ENCODE measurements at places on chromosomes 16 and 17.

DNA sequence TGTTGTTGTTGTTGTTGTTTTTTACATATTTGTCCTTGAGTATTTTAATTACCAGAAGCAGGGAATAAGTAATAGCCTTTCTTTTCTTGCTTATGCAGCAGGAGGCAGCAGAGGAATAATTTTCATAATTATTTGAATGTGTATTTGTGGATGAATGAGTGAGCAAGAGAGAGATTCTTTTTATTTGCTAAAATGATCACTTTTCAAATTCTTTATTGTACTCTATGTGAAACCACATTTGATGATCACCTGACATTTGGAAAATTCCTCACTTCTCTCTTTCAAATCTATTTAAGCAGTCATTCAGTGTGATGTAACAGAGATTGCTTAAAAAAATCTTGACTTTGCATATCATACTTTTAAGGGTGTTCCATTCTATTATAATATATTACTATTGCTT is 223.6 kb downstream of the BCAS3 start:
- no peak for DNase-seq

DNA sequence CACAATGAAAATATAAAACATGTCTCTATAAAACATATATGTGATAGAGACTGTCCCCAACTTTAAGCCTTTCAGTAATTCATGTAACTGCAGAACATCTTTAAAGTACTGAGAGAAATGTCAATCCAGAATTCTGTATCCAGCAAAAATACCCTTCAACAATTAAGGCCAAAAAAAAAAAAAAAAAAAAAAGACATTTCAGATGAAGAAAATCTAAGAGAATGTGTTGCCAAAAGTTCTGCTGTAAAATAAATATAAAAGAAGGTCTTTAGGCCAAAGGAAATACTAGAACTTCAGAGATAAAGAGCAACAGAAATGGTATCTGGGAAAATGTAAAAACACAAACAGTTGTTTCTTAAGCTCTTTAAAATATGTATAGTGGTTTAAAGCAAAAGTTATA is 17.3 kb downstream of the BPTF start:
- no peak for DNase-seq

DNA sequence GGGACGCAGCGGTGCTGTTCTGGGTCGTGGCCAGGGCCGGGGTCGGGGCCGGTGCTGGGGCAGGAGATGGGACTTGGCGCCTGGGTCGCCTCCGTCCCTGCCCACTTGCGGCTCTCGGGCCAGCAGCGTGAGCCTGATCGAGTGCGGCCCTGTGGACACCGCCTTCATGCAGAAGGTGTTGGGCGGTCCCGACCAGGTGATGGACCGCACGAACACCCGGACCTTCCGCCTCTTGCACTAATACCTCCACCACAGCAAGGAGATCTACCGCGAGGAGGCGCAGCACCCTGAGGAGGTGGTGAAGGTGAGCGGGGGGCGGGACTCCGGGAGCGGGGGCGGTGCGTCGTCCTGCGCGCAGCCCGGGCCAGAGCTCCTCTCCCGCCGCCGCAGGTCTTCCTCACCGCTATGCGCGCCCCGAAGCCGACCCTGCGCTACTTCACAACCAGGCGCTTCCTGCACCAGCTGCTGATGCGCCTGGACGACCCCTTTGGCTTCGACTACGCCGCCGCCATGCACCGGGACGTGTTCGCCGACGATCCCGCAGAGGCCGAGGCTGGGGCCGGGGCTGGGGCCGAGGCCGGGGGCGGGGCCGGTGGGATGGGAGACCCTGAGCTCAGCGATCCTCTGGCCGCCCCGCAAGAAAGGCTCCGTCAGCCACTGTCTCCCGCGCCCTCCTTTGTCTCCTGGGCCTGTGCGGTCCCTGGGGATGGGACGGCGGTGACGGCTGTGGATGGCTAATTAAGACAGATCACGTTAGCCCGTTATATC is 4.5 kb upstream of the HSD17B1 start:
- no peak for DNase-seq

DNA sequence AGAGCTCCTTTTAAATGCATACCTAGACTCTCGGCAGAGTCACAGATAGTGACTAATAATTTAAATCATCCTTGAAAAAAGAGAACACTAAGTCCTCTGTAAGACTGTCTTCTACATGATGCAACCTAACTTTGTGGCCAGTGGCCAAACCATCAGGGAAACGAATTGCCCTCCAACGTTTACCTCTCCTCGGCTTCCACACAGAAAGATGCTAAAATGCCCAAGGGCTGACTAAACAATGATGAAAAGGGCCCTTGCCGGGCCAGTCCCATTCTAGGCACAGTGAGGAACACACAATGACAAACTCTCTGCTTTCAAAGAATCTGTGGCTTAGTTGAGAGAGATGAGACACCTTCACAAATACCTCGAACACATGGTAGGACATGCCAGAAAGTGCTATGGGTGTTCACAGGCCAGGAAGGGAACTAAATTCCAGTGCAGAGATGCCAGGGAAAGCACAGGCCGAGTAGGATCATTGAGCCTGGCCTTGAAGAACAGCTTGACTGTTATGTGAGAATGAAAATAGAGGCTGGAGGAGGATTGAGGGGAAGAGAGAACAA is 35.3 kb upstream of the PITPNM3 start:
- no peak for DNase-seq

GRCh38 chr17:58280480-58281217 is at the start of gene MPO:
Gene MPO (minus strand): TSS chr17:58280935. CDS start chr17:58280758, 177 bp downstream.
- no peak for DNase-seq

GRCh38 chr16:57694725-57695679 is at the start of gene DRC7:
Gene DRC7 (plus strand): TSS chr16:57694806. CDS start chr16:57697950, 3,144 bp downstream.
- DNase-seq, result peak; percentile 89

- no peak for DNase-seq
Measured at GRCh38 chr16:4426021-4426684, 485 bp downstream of the DNAJA3 start.

DNA sequence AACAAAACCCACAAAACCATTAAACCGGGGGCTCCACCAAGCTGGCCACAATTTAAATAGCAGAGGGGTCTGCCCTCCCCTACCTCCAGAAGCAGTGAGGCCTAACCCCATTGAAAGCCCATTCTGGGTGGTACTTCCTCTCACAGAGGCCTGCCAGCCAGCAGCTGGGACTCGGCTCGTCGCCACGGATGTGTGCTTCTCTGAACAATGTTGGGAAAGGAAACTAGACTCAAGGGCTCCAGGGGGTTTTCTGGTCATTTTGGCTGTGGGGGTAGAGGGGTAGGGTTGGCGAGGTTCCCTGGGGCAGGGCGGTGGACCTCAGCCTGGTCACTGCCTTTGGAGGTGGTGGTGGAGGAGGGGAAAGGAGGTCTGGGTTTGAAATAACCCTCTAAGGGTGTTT is 4.7 kb upstream of the PLCG2 start:
- no peak for DNase-seq

GRCh38 chr16:75377729-75378386 is 55.4 kb downstream of the CFDP1 start:
- no peak for DNase-seq

DNA sequence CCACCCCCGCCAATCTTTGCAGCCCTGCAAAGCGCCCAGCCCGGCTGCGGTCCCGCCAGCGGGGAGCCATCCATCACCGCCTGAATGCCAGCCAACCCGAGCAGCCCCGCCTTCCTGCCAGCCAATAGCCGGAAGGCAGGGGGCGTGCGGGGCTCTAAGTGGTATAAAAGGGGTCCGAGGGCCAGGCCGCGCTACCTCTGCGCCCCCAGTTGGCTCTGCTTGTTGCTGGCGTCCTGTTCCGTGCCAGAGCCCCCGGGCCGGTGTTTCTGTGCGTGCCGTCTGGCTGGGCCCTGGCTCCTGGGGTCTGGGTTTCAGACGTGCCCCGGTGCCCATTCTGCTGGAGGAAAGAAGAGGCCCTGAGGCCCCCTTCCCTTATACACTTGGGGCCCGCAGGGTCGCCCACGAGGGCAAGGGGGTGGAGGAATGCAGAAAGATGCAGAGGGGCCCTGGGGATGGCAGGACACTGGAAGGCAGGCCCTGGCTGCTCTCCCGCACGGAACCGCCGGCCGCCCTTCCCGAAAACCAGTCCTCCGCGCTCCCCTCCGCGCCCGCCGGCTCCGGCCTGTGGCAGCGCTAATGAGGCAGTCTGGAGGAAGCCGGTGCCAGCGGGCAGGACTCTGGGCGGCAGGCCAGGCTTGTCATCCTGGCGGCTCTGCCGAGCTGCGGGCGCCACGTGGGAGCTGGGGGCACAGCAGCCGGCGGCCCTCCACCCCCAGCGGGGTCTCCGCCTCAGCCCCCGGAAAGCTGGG is 14.0 kb downstream of the COPZ2 start:
- peak; percentile 34 for DNase-seq

DNA sequence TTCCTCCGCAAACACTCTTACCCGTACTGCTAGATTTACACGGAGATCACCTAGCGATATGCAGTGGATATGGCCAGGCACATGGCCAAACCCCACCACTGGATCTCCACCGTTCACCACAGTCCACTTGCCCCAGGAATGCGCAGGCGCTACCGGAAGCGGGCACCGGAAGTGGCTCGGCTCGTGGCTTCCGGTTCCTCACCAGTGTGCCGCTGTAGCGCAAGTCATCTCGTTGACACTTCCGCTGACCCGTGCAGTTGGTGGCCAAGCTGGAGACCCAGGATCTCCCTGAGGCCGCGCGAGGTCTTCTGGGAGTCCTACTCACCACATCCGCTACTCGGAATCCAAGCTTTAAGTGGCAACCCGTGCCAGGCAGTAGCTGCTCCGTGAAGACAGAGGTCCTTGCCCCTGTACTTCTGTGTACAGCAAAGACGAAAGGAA is 11.5 kb downstream of the ZNF597 start:
- peak; percentile 56 for DNase-seq

DNA sequence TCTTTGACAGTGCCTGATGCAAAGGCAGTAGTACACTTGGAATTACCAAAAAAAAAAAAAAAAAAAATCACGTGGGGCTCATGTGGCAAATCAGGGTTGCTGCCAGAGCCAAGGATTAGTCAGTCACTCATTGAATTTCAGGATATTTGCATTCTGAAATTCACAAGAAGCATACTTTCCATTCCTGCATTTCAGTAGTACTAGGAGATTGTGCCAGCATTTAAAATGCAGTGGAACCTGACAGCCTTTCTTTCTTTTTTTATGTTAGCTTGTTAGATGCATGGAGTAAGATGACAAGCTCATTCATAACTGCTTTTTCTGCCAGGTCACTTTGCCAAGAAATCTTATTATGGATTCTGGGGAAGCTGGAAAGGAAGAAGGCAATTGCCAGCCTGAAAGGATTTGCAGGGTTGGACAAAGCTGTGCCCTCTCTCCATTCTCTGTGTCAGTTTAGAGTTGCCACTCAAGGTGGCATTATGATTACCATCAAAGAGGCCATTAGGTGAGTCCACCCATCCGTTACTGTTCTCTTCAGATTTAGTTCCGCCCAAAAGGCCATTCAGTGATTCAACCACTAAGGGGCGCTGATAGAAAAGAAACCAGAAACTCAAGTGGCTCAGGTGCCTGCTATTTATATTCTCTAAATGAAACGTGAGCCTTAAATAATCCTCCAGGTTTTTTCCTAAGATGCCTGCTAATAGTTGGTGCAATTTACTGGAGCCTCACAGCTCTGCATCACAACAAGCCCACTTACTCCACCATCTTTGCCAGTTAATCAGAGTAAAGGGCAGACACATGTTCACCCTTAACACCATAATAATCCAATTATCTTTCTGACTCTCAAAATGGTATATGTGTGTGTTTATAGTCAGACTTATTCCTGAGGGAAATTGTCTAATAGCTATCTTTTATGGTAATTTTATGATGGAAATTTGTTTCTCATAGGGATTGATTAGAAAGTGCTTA is 59.0 kb downstream of the TANGO6 start:
- DNase-seq, result peak; percentile 13

GRCh38 chr17:59829217-59830006 is 63.3 kb downstream of the TUBD1 start:
- DNase-seq, result peak; percentile 89

GRCh38 chr17:62739645-62740388 is 68.3 kb downstream of the MARCHF10 start:
- no peak for DNase-seq

GRCh38 chr16:66953462-66954096 is 7.5 kb upstream of the CES3 start:
- no peak for DNase-seq

GRCh38 chr16:72666267-72666666 is 381.7 kb downstream of the ZFHX3 start:
- DNase-seq, result peak; percentile 17

GRCh38 chr16:85170066-85170491 is 57.8 kb upstream of the CIBAR2 start:
- no peak for DNase-seq

- DNase-seq, result no peak
Measured at GRCh38 chr16:11915114-11915643, 577 bp downstream of the GSPT1 start.

- no peak for DNase-seq
Measured at GRCh38 chr17:7636163-7636562, 6.2 kb downstream of the SHBG start.

DNA sequence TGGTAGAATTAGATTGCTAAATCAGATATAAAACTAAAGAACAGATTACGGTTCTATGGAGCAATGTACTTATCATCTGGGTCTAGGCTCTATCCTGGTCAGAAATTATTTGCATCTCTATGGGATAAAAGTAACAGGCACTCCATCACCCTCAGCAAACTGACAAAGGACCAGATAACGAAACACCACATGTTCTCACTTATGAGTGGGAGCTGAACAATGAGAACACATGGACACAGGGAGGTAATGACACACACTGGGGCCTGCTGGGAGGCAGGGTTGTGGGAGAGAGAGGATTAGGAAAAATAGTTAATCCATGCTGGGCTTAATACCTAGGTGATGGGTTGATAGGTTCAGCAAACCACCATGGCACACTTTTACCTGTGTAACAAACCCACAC is 61.9 kb downstream of the MPHOSPH6 start:
- DNase-seq, result no peak

- DNase-seq, result no peak
Measured at GRCh38 chr17:80291260-80291659, 30.6 kb downstream of the RNF213 start.

GRCh38 chr16:24986512-24987303 is 28.5 kb downstream of the ARHGAP17 start:
- DNase-seq, result peak; percentile 4

GRCh38 chr16:68790130-68790761 is 53.1 kb upstream of the TANGO6 start:
- peak; percentile 60 for DNase-seq

- DNase-seq, result no peak
Measured at GRCh38 chr16:29831490-29831889, 11.2 kb downstream of the MVP start.

GRCh38 chr16:89097392-89097772 is 3.7 kb downstream of the ACSF3 start:
- DNase-seq, result no peak
